ENCODE measurements at places on chromosomes 3 and 15.

DNA sequence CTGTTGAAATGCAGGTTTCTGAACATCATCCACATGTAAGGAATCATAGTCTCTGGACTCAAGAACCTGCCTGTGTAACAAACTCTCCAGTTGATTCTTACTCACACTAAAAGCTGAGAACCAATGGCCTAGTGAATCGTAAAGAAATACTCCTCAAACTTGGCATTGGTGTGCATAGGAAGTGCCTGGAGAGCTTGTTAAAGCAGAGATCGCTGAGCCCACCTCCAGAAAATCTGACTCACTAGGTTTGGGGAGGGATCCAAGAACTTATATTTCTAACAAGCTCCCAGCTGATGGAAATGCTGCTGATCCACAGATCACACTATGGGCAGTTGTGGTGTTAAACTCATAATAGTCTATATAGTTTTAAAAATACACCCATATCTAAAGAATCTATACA lies 55.8 kb upstream of the LMCD1 start:
- no peak for DNase-seq

- no peak for DNase-seq
These were observed 60.0 kb downstream of the AAGAB start for GRCh38 chr15:67194171-67195114.

- no peak for DNase-seq
These were observed 5.0 kb upstream of the EPHB1 start for GRCh38 chr3:134790065-134790464.

GRCh38 chr3:89262309-89262929 lies 155.0 kb downstream of the EPHA3 start:
- no peak for DNase-seq

GRCh38 chr3:10553591-10554235 lies 48.3 kb upstream of the ATP2B2 start:
- no peak for DNase-seq

DNA sequence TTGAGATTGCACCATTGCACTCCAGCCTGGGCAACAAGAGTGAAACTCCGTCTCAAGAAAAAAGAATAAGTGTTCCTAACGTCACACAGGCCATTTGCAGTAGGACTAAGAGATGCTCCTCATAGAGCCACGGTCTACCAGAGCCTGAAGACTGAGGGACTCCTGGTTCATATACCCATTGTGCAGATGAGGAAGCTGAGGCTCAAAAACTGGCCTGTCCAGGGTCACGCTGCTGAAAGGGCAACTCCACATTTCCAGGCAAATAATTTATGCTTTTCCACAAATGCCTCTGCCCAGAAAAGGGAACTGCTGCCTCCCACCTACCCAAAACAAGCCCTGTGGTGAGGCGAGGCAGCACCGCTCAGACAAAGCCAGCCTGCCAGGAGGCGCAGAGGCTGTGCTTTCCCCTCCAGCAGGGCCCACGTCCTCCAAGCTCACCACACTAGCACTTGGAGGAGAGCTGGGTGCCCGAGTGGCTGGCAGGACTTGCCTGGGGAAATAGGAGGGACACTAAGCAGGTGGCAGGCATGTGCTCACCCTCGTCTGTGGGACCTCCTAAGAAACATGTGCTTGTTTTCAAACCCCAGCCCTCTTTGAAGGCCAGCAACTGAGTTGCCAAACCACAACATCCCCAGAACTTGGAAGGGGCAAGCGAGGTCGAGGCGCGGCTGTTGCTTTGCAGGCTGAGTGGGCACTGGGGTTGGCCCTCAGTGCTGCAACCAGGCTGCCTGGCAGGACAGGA lies 195.6 kb downstream of the XXYLT1 start:
- no peak for DNase-seq

- no peak for DNase-seq
These were observed 1554.9 kb downstream of the SI start for GRCh38 chr3:163523375-163523774.

DNA sequence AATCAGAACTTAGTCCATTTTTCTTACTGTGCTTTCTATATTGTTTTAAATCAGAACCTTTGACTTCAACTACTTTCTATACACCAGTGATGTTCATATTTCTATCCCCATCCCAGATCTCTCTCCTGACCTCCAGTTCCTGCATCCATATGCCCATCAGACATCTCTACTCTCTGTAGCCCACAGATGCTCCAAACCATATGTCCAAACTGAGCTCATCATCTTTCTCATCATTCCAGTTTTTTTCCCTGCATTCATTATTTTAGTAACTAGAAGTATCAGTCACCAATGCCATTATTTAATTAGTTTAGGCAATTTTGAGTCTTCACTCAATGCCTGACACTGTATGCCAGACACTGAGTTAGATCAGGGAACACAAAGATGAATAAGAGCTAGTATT lies 25.4 kb upstream of the IL16 start:
- no peak for DNase-seq

GRCh38 chr15:58527573-58528187 lies 95.9 kb downstream of the LIPC start:
- no peak for DNase-seq

GRCh38 chr15:45637552-45638033 lies 2.8 kb downstream of the SQOR start:
- DNase-seq: no peak

DNA sequence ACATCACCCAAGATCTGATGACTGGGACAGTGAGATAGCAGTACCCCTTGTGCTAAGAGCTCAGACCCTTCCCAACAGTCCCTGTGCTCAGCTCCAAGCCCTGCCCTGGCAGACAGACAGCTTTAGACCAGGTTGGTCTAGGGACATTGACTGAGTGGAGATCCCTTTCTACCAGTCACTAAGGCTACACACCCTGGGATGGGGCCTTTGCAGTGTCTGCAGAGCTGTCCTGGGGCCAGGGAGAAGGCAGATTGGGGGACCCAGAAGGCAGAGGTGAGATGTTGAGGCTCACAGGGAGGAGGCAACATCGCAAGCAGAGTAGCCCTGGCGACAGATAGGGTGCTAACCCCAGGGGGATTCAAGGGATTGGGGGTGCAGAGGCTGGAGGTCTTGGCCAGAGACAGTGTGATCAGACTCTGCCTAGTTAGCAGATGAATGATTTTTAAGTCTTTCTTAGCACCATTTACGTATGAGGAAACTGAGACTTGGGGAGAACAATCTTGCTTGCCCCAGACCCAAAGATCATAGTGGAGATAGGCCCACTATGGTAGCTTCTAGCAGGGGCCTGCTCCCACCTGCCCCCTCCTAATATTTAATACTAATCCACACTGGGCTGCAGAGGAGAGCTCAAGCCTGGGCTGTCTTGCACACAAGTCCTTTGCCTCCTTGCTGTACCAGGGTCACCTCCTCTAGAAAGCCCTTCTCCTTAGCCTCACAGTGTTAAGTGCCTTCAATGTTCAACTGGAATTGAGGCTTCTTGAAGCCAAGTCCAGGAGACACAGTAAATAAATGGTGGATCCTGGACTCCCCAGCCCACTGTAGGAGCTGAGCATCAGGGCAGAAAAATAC lies 32.6 kb downstream of the HMCES start:
- DNase-seq: no peak
